Central memory CD4-positive, alpha-beta T cell (primary cell): ENCODE measurements at places on chromosomes 12 and 14.
A peak's percentile ranks its signal among the peaks of the same experiment; 100 is the strongest.

DNA sequence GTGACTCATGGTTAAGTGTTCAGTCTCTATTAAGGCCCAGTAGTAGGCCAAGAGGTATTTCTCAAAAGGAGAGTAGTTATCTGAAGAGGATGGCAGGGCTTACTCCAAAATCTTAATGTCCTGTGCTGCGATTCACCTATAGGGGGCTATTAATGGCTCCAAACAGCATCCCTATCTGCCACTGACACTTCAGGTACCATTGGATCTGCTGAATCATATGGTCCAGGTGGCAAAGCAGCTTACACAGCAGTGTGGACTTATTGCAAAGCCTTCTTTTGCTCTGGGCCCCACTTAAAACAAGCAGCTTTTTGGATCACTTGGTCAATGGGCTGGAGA, 60.8 kb upstream of the ATP2B1 start:
- no peak for DNase-seq

- DNase-seq = no peak
These were observed 101.1 kb upstream of the ST8SIA1 start for GRCh38 chr12:22435583-22435982.

DNA sequence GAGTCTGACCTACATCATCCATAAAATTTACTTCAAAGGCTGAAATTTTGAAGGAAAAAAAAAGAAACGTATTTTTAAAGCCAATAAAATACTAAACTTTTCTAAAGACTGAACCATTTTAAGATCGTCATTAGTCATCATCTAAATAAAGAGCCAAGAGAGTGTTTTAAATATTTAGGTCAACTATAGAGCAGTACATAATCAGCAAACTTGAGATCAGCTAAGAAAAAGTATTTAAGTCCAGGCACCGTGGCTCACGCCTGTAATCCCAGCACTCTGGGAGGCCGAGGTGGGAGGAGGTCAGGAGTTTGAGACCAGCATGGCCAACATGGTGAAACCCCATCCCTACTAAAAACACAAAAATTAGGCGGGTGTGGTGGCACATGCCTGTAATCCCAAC, 35.5 kb downstream of the HECTD1 start:
- no peak for DNase-seq

GRCh38 chr14:77556946-77557345, 58.3 kb upstream of the ISM2 start:
- no peak for DNase-seq

DNA sequence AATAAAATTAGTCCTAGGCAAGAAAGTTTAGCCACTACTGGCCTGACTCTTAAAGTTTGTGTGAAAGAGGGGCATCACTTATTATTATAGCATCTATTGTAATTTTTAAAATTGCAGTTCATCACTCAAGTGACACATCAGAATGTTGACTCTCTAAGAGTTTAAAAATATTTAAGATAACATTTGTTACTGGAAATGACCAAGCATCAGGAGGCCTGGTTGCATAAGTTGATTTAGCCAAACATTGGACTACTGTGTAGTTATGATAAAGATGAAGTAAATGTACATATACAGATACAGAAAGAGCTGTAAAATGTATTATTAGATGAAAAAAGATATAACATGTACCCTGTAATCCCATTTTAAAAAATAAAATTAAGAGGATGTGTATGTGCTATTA, 47.5 kb downstream of the SCFD1 start:
- no peak for DNase-seq

GRCh38 chr12:112716099-112717093, 75.2 kb upstream of the RPH3A start:
- peak; percentile 0 for DNase-seq

DNA sequence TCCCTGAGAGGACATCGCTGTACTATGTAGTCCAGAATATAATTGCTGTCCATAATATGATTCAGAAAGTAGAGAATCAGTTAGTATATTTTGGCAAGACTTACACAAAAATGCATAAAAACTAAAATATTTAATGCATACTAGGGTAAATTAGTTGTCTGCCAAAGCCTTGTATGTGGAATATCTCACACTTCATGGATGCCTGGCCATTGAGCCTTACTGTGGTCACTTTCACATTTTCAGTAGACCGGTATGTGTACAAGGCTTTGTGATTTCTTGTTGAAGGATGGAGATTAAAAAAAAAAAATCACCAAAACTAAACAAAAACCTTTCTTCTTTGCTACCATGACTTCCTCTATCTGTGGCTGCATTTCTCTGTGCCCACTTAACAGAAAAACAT, 197.3 kb upstream of the DDHD1 start:
- DNase-seq = no peak

DNA sequence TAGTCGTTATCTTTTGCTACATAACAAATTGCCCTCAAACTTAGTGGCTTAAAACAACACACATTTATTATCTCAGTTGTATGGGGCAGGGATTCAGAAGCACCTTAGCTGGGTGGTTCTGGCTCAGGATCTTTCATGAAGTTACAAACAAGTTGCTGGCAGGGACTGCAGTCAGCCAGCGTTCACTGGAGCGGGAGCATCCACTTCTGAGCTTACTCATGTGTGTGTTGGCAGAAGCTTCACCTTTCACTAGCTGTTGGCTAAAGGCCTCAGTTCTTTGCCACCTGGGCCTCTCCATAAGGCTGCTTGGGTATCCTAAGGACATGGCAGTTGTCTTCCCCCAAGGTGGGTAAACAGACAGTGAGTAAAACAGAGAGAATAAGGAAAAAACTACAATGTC, 365.7 kb downstream of the RPS29 start:
- DNase-seq = no peak

GRCh38 chr14:74085047-74085637, 386 bp downstream of the LIN52 start:
- DNase-seq = peak; percentile 1

DNA sequence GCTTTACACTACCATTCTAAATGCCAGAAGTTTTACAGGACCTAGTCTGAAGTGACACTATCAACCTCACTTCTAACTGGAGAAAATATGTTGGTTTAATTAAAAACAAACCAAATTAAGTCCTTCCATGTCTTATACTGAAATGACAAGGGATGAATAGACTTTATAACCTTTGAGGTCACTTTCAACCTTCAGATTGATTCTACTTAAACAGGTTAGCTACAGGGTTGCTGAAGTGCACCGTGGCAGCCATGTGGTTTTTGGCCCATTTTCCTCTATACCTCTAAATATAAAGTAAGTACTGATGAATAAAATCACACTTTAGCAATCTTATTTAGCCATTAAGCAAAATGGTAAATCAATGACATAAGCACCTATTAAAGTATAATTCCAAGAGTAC, 3.9 kb downstream of the SLC38A2 start:
- no peak for DNase-seq

DNA sequence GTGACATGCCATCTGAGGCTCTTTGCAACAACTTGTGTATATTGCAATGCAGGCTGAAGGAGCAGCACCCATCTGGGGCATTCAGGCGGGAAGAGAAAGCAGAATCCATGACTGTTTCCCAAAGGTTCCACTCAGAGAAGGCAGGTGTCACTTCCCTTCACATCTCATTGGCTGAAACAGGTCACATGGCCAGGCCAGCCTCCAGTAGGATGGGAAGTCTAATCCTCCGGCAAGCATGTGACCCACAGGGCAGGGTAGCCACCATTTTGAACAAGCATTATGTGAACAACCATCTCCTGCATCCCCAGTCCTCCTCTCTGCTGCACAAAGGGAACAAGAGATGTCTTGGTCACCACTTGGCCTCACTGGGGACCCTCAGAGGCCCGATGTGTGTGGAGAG, 70.6 kb downstream of the RIN3 start:
- DNase-seq = no peak

- no peak for DNase-seq
These were observed 765.2 kb upstream of the MGAT4C start for GRCh38 chr12:87021400-87021799.

- no peak for DNase-seq
These were observed 4.1 kb downstream of the SINHCAF start for GRCh38 chr12:31321897-31322228.

GRCh38 chr12:61896436-61896835, 363.8 kb upstream of the USP15 start:
- DNase-seq = no peak

DNA sequence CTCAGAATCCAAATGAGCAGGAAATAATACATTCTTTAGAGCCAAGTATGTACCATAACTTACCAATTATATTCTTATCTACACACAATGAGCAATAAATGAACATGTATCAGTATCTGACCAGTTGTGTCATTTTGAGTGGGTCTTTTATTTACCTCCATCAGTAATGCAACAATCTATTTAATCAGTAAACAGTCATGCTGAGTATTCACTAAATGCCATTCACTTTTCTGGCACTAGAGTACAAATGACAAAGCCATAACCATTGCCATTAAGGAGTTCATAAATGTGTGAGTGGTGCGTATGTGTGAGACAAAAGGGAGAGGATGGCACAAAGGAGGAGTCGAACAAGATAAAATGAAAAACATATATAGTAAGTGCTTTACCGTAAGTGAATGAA, 1.5 kb upstream of the STRAP start:
- no peak for DNase-seq

GRCh38 chr12:69687390-69687789, 11.7 kb downstream of the BEST3 start:
- DNase-seq = no peak
